Erythroblast (primary cell): ENCODE measurements at places on chromosomes 11 and 22.
A peak's percentile ranks its signal among the peaks of the same experiment; 100 is the strongest.

DNA sequence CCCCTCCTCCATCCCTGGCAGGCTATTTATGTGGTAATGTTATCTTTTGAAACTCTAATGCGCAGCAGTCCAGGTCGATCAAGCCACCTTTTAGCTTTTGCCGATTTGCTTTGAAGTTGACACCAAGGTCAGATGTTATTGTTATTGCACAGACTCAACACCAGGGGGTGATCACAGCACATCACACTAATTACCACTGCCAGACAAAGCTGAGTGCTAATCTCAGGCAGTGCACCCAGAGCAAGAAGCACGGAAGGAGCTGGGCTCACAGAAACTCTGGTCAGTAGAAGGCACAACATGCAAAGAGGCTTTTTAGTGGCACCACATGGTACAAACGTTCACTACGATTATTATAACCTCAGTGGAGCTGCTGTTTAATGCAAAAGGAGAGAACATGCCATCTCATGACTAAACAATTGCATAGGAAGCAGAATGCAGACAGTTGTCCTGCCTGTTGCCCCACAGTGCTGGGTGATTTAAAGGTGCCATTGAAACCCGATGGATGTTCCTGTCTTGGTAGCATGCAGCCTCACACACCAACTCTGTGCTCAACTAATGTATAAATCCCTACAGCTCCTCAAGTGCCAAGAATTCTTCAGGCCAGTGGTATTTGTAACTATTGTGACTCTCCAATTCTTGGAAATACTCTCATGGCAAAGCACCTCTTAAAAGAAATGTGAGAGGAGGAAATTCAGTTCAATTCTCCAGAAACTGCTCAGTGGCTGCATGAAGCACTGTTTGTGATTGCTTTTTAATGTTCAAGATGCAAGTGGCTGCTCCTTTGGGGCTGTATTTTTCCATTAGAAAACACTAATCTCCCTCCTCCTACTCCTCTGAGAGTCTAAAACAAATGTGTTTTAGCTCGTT lies 353.9 kb upstream of the DDI1 start:
- peak; percentile 71 for DNase-seq

GRCh38 chr11:107860688-107861087 lies 2.1 kb upstream of the SLC35F2 start:
- DNase-seq = no peak

DNA sequence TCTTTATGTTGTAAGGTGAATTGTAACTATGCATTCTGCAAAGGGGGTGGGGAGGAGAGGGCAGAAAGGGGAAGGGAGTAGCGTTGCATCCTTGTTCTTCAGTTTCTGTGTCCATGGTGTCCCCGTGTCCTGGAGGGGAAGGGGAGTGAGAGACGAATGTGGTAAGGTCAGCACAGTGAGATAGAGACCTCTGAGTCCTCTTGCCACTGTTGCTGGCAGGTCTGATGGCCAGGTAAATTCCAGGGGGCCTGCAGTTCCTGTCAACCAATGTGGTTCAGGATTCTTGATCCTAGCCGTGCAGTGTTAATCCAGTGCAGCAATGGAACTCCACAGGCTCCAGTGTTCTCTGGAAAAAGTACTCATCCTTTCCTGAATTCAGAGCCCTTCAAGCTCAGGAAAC lies 14.6 kb upstream of the ADSL start:
- no peak for DNase-seq

DNA sequence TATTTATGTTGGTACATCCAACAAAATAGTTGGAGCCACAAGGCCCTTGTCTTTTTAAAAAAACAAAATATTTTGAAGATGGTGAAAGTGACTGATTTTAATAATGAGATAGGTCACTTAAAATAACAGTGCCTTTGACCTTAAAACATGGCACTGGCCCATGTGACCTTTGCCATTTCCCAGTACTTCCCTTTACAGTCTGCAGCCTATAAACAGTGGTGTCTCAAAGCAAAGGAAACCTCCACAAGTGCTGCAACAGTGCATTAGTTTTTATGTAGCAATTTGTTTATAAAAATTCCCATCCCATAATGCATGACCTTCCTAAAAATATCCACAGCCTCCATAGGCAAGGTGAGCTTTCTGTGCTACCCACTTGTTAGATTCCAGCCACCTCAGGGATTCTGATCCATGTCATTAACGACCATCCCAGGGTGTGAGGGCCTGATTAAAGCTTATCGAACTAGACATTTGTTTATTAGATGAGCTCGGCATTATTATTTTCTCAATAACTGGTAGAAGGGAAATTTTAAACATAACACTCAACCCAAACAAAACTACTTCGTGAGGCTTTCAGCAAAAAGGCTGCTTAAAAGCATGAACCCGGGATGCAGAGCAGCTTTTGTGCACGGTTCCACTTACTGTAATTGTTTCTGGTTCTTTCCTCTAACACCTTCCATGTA lies 28.0 kb upstream of the CRKL start:
- DNase-seq = no peak

DNA sequence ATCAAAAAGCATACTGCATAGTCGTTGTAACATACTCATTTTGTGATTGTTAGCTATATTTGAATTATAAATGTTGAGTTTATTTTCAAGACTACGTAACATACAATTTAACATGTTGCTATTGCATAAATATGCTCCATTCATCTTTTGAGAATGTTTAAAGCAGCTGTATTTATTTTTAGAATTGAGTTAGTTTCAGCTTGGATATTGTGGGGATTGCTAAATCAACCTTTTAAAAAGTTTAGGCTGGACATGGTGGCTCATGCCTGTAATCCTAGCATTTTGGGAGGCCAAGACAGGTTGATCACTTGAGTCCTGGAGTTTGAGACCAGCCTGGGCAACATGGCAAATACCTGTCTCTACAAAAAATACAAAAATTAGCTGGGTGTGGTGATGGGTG lies 288.1 kb downstream of the DYNC2H1 start:
- DNase-seq = no peak

DNA sequence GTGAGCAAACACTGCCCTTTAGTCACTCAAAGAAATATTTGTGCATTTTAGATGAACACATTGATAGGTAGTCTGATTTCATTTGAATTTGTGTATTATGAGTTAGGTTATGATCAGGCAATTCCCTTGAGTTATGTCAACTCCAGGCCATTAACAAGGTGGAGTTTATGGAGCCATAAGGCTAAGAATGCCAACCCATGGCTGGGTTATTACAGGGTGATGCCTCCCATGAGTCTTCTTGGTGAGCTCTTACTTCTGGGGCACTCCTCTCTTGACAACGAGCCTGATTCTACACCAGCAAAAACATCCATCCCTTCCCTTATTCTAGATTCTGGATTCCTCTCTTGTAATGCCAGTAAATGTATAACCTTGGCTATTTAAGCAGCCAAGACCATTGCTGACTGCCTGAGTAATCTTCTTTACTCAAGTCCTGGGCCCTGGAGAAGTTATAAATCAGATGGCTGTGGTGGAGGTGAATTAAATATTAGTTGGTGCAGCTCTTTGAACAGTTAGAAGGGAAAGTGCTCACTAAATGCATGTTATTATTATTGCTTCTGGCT lies 645.7 kb upstream of the TENM4 start:
- DNase-seq = no peak

DNA sequence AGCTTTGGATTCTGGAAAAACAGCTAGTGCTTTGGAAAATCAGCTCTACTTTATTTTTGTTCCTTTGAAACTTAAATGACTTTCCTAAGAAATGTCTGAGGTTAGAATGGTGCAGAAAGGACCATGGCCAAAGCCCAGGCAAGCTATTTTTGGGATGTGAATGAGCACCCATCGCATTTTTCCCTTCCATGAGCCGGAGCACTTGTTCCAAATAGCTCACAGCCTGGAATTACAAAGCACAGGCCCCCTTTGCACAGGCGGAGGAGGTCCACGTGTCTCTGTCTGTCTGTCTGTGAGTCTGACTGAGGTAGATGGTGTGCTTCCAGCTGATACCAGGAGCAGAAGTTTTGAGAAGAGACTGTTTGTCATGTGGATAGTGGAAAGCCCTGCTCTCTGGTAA lies 50.7 kb downstream of the MICAL2 start:
- DNase-seq = no peak
